ENCODE measurements at places on chromosomes 5 and 9.

GRCh38 chr5:165836046-165836445, 2330.6 kb downstream of the MAT2B start:
- no peak for DNase-seq

DNA sequence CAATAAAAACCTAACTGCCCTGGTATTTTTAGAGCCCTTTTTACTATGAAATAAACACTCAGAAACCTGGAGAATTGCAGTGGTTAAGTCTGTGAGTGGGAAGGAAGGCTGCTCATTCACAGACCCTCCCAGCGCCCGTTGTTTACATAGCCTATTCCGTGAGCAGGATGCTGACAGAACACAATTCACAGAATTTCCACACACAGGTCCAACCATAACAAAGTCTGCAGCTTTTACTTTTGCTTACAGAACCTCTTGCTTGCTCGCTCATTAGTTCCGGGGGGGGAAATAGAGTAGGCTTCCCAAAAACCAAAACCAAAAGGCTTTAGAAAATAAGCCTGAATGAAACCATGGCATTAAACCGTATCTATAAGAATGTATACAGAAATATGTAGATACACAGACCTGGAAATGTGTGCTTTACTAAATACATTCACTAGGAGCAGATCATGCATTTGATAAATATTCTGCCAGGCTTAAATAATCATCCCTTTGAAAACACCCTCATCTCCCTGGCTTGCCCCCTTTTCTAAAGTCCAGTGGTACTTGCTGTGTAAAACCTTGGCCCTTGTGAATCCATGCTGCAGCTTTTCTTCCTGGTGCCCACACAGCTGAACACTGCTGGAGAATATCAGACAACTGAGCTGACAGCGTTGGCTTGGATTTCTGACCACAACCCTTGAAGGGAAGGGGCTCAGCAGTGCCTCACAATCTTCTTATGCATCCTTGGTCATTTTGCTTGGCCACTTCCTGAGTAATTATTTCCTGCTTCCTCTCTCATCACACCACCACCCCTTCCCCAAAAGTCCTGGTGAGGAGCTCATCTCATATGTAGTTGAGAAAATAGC, 128.0 kb downstream of the FANCC start:
- peak; percentile 39 for DNase-seq

- DNase-seq = no peak
Observed at GRCh38 chr5:84014966-84015365, 294.3 kb upstream of the HAPLN1 start.

DNA sequence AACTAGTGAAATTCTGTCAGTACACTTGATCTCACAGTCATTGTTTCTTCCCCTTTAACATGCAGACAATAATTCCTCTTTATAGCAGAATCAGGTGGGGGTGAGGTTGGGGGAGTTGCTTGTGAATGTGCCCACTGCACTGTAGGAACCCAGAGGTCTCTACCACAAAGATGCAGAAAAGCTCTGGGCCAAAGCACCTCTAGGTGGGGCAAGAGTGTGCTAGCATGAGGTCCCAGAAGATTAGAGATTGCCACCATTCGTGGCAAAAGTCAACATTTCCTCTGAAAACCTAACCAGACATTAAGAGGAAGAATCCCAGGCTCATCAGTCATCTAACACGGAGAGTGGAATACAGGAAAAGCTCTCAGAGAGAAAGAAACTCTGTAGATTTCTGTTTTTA, 74.5 kb downstream of the PTCD2 start:
- no peak for DNase-seq

DNA sequence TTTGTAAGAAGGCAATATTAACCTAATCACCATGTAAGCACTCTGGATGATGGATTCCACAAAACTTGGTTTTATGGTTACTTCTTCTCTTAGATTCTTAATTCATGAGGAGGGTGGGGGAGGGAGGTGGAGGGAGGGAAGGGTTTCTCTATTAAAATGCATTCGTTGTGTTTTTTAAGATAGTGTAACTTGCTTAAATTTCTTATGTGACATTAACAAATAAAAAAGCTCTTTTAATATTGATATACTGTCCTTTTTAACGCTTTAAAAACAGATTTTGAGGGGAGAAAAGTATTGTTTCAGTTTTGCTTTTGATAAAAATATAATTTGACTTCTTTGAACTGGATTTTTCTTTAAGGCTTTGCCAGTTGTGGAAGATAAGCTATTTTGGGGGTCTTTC, 59.8 kb downstream of the LMNB1 start:
- no peak for DNase-seq

DNA sequence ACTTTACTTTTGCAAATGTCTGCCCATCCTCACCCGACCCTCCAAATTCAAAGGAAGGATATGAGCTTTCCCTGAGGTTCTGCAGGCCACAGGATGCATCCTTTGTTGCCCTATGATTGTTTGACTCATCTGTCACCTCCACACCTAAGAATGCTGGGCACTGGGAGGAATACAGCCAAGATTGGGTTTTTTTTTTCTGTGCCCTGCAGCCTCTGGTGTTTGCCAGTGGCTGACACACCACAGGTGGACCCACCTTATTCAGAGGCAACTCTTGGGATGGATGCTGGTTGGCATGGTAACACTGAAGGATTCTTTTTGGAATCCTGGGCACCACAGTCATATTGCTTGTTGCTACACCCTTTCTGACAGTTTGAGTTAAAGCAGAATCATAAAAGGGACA, 29.7 kb downstream of the C9orf152 start:
- DNase-seq = no peak

- DNase-seq = no peak
Observed at GRCh38 chr9:13171261-13171660, 108.2 kb downstream of the MPDZ start.

DNA sequence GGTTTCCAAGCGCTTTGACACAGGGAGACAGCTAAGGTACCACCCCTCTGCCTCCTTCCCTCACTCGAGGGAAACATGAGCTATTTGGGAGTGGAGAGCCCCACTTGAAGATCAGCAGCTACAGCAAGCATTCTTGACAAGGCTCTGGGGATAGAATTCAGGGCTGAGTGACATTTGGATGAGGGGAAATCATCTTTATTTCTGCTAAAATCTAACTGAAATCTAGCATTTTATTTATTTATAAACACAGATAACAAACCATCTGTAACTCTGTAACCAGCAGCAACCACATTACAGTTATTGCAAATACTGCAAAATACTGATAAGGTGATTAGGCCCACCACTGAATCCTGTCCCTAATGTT, 22.4 kb downstream of the RNF130 start:
- DNase-seq = no peak

GRCh38 chr9:18739127-18739526, 265.2 kb downstream of the ADAMTSL1 start:
- no peak for DNase-seq

GRCh38 chr5:54902791-54903473, 82.5 kb downstream of the ESM1 start:
- peak; percentile 76 for DNase-seq

DNA sequence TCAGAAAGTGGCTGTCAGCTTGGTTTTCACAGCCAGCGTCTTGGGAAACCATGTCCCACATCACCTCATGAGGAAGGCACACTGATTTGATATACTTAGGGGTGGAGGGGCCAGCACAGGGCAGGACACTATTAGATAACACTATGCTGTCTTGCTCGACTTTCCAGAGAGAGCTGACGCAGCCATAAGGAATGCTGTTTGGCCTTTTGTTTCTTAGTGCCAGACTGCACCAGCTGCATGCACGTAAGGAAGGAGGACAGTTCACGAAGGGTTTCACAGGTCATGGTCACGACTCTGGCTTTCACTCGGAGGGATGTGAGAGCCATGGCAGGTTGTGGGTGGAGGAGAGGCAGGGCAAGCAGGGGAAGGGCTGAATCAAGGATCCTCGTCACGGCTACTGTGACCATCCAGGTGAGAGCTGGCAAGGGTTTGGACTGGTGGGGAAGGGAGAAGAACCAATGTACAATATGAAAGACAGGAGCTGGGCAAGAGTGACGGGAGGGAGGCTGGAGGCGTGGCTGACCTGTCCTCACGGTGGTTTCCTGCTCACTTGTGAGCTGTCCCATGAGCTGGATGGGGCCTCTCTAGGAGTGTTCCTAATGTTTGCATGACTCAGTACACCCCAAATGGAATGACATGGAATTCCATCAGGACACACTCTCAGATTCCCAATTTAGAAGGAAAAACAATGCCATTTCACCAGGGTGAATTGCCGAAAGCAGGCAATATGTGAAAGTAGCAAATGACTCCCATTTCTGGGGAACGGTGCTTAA, 61.7 kb downstream of the OTULIN start:
- DNase-seq = no peak

GRCh38 chr5:178213003-178213461, 8.7 kb downstream of the HNRNPAB start:
- no peak for DNase-seq

GRCh38 chr5:172321593-172321992, 38.0 kb upstream of the UBTD2 start:
- no peak for DNase-seq

DNA sequence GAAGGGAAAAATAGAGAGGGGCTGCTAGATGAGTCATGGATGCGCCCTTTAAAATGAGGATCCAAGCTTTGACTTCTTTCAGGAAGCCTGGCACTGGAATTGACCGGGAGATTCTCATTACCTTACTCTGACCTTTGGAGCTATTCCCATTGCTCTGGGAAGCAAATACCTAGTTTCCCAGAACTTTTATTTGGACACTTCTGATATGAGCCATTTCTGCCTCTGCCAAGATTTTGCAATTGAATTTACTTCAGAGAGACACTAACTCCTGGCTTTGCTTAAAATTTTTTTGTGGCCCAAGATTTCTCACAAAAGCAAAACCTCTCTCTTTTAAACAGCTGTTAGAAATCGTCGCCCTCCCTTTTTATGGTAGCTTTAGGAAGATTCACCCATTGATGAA, 15.7 kb upstream of the AGXT2 start:
- no peak for DNase-seq

GRCh38 chr5:140346348-140347221, at the start of gene HBEGF:
HBEGF (minus strand) TSS chr5:140346603; CDS start chr5:140346328, 275 bp downstream.
- DNase-seq = peak; percentile 57

GRCh38 chr5:139671096-139671841, 23.1 kb downstream of the CXXC5 start:
- DNase-seq = no peak

DNA sequence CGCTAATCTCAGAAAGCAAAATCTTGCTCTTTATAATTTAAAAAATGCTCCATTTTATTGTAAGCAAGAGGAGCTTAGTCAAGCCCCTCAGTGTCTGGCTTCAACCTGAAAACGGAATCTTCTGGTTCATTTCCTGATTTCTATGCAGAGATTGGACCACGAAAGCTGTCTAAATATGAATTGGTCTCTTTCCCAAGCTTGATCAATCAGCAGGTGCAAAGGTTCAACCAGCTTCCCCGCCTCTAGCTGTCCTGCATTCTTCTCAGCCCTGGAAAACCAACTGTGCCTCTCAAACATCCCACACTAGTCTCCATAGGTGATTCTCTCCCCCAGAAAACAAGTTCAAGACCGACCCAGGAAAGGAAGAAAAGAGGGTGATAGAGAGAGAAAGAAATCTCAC, 34.5 kb downstream of the FNBP1 start:
- no peak for DNase-seq

DNA sequence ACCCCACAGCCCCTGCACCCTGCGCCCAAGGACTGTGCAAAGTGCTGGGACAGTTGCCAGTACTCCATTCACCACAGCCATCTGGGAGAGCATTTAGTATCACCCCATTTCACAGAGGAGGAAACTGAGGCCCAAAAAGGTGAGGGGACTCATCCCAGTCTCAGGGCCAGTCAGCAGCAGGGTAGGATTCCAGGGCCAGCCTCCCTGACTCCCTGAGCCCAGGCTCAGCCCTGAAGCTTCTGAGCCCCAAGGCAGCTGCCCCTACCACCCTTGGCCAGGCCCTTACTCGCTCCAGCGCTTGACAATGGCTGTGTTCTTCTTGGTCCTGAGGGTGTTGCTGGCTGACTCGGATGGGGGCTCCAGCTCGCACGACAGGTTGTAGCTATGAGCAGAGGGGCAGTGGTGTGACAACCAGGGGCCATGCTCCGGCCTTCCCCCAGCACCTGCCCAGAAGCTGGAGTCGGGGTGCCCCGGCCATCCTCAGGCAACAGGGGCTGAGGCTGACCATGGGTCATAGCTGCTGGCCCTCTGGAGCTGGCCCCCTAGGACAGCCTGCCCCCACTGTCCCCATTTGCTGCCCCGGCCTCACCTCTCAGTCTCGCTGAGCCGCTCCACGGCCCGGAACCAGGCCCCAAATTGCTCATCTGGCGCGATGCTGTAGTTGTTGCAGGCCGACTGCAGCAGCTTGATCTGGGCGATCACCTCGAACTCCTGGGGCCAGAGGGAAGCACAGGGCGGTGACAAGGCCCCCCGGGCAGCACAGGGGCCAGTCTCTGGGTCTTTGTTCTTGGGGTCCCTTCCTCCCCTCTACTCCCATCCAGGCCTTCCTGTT, 18.6 kb downstream of the RALGDS start:
- DNase-seq = no peak

DNA sequence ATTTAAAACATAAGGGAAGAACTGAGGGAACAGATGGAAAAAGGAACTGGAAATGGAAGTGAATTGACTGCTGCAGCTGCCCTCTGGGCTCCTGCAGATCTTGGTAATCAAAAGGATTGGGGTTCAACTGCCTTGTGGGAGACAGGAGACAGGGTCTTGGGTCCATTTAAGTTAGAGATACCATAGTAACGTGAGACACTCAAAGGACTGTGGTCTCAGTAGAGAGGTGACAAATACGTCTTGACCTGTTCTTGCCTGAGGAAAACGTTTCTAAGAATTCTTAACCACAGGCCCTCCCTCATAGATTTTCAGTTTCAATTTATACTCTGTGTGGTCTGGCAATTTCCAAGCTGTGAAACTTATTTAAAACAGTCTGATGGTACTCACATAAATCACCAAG, 100.8 kb upstream of the DHFR start:
- peak; percentile 66 for DNase-seq

DNA sequence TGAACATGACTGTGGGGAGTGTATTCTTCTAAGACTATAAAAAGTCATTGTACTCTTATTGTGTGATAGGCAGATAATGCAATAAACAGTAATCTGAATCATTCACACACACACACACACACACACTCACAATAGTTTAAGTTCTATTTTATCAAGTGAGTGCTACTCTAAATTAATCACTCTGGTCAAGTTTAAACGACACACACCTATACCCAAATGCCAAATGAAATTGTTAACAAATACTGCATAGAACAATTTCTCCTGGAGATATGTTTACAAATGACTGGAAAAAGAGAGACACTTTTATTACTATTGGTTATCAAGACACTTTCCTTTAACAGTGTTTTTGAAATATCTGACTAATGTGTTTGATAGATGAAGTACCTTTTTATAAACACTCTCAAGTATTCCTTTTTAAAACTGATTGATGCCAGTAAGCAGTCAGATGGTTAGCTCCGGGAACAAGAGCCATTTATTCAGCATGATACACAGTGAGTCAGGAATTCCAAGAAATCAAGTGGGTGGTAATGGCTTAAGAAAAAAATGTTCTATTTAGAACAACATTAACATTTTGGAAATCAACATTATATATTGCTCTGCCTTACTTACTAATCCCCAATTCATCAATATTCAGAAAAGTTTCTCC, 521.6 kb upstream of the ST8SIA4 start:
- no peak for DNase-seq

- DNase-seq = no peak
Observed at GRCh38 chr5:131795228-131795627, 1.6 kb downstream of the FNIP1 start.
